ENCODE measurements at places on chromosomes 11 and 22.

DNA sequence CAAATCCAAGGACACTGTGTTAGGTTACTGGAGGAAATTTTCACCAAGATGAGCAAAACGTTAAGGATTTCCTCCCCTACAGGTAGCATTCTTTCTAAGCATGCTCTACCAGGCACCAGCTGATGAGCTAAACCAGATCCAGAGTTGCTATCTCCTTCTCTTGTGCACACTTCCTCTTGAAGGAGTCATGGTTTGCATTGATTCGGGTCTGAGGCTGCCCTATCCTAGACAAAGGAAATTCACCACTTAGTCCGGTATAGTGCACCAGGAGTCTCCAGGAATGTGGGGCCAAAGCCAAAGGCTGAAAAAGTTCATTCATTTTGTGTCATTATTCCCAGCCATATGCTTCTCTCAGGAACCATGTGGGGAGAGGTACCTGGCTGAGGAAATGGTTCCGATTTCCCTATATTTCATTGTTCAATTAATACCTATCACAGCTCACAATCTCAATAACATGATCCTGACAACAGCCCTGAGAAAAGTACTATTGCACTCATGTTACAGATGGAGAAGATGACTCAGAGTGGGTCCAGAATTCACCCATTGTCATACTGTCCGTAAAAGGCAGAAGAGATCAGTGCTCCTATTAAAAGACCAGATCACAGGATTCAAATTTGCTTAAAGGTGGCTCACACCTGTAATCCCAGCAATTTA, 39.1 kb downstream of the SLC35F2 start:
- no peak for DNase-seq

- DNase-seq, result no peak
These were observed 21.5 kb downstream of the SHANK3 start for GRCh38 chr22:50694099-50694605.

DNA sequence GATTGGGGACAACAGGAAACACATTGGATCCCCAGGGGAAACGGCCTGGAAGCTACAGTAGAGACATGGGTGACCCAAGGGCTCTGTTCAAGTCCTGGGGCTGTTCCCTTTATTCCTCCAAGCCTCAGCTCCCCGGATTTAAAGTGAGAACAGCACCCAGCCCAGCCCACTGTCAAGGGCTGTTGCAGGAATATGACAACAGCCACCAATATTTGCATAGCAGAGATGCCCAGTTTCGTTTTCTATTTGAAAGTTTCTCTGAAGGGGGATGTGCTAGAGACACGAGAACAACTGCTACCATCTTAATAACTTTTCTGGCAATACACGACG, 81.1 kb upstream of the WNT7B start:
- no peak for DNase-seq

- peak; percentile 53 for DNase-seq
These were observed 743 bp downstream of the USP47 start for GRCh38 chr11:11842421-11843008.

DNA sequence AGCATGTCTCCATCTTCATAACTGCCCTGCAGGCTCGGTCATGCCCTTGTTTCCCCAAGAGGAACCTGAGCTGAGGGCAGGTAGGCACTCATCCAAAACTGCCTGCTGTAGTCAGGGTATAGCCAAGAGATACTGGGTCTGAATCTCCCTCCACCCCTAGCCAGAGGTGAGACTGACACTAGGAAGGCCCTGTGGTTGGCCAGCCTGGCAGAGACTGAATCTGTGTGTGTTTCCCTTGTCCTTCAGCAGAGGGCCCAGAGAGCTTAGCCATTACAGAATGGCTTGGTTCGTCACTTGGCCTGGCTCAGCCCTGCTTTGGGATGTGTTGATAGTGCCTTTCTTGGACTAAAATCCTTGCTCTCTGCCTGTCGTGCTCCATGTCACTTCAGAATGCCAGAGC, 79.3 kb upstream of the SUSD2 start:
- no peak for DNase-seq

DNA sequence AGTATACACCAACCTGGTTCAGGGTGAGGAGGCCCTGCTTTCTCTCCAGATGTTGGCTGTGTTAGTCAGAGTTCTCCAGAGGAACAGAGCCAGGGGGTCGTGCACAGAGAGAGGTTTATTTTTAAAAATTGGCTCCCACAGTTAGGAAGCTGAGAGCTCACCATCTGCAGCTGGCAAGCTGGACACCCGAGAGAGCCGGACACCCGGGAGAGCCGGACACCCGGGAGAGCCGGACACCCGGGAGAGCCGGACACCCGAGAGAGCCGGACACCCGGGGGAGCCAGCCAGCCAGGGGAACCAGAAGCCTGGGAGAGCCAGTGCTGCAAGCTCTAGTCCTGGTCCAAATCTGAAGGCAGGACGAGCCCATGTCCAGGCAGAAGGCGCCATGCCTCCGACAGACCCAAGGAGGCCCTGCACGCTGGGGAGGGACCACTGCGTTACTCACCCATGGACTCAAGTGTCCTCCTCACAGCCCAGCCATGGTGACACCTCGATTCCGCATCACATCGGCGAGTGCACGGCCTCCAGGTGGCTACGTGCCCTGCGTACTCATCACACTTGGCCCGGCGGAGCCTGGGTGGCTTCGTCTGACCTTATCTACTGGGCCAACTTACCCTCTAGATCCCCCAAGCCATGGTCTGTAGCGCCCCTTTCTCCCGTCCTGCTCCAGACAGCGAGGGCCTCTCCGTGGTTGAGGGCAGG, 99.0 kb downstream of the BRD1 start:
- no peak for DNase-seq

Measured in activated CD4-positive, alpha-beta T cell treated with anti-CD3 and anti-CD28 coated beads, Interleukin-2, amount 50 U/mL, for 1 hour (primary cell).